DMS53 (cell line): ENCODE measurements at places on chromosomes 4 and X.

DNA sequence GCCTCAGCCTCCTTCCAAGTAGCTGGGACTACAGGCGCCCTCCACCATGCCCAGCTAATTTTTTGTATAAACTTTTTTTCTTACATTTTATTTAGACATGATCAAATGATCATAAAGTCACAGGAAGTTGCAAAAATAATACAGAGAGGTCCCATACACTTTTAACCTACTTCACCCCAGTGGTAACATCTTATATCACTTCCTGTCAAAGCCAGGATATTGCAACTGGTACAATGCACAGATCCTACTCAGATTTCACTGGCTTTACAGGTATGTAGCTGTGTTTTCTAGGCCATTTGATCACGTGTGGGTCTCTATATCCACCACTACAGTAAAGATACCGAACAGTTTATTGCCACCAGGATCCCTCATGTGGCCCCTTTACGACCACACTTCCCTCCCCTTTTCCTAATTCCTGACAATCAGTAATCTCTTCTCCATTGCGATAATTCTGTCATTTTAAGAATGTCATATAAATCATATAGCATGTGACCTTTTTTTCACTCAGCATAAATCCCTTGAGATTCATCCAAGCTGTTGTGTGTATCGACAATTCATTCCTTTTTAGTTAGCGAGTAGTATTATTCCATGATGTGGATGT, 18.0 kb downstream of the RPS6KA3 start:
- DNase-seq = peak; percentile 19

DNA sequence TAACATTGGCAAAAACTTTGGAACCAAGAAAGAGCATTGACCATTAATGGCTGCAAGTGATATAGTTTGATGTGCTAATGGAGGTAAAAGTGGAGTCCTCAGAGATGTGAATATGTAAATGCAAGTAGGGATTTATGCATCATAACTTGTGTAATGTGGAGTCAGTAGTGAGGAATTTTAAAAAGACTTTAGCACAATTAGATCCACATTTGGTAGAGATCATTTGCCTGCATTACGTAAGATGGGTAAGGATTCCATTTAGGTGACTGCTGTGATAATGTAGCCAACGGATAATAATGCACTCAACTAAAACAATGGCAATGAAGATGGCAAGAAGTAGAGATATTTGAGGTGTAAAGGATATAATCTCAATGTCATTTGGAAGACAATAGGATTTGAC, 1128.4 kb downstream of the ADGRL3 start:
- no peak for DNase-seq

- no peak for DNase-seq
These were observed 52.8 kb upstream of the RBM47 start for GRCh38 chr4:40682290-40683101.

DNA sequence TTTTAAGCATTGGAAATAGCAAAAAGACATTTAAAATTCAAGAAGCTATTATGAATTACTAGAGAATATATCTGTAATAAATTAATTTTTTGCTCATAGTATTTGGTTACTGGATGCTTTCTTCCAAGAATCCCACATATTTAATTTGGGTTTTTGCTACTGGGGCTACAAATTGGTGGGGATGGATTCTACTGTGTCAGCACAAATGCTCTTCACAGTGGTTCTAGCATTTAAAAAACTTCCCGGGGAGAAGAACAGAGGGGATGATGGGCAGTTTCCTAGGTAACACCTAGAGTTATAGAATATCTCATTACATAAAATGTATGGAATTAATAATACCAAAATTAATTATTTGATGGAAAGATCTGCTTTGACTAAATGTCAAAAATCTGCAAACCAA, 68.9 kb upstream of the PRPS2 start:
- DNase-seq = no peak

- no peak for DNase-seq
These were observed 21.9 kb downstream of the PCGF3 start for GRCh38 chr4:727576-727975.
